Amniotic stem cell (primary cell): ENCODE measurements at places on chromosomes 5 and 9.
A peak's percentile ranks its signal among the peaks of the same experiment; 100 is the strongest.

DNA sequence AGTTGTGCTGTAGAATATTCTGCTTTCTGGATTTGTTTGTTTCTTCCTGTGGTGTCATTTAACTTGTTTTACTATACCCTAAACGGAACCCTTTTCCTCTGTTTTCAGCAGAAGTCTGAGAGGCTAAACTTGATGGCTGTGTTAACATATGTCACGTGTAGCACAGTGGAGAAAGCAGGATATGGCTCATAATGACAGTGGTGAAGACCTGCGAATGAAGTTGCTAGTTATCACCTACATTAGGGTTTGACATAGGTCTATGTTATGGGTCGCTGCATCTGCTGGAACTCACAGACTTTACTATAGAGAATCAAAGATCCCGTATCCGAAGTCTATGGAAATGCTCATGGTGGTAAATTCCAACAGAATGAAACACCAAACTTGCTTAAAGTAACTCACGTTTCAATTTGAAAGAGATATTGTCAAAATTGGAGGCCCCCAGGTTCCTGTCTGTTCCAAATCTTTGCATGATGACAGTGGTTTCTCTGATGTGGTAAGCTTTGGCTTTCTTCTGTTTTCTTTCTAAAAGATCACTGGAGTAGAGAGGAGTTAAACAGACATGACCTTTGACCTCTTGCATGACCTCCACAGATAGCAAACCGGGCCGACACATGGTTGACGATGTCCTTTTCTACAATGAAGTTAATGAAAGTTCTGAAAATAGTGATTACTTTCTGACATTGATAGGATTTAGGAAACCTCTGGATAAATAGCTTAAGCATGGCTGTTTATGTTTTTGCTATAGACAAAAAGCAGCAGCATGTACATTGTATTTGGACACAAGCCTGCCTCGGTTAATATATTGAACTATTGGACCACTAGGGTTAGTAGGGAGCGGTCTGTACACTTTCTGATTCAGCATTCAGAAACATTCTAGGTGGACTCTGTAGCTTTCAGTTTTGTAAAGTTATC, 3.1 kb upstream of the CATSPER3 start:
- no peak for DNase-seq

GRCh38 chr5:119435436-119436132, 16.7 kb upstream of the HSD17B4 start:
- DNase-seq: no peak

- no peak for DNase-seq
Observed at GRCh38 chr9:72065076-72065475, 4.7 kb upstream of the C9orf57 start.

DNA sequence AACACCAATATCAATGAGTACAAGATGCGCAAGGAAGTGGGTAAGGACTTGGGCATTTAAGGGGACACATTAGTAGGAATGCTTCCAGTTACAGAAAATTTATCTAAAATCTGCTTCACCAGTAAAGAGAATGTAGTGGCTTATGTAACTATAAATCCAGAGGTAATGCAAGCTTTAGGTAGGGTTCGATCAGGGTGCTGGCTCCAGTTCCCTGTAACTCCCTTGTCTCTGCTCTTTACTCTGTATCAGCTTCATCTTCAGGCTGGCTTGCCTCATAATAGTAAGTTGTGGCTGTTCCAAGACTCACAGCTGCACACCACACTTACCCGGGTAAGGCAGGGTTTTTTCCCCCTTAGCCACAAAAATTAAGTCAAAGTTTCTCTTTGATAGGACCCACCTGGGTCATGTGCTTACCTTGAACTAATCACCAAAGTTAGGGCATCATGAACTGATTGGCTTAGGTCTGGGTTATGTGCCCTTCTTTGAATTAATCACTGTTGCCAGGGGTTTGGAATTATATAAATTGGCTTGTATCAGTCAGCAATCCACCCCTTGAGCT, 35.5 kb downstream of the ARHGEF37 start:
- DNase-seq: no peak

- DNase-seq: no peak
Observed at GRCh38 chr9:102972780-102973179, 22.4 kb upstream of the CYLC2 start.

GRCh38 chr5:11384441-11385250, 519.6 kb downstream of the CTNND2 start:
- DNase-seq: no peak

DNA sequence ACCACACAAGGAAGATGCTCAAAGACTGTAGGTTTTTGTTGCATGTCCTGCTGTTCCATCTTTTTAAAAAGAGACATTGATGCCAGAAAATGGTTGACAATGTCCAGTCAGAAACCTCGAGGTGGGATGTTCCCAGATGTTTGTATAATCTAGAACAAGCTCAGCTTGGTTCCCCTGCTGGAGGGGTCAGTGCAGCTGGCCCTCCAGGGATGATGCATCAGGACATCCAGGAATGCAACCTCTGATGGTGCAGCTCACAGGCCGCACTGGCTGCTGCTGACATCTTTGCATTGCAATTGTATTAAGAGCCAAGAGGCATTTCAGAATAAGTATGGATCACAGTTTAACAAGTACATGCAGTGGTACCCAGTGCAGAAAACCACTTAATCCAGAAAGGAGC, 122.4 kb downstream of the MED10 start:
- DNase-seq: no peak

DNA sequence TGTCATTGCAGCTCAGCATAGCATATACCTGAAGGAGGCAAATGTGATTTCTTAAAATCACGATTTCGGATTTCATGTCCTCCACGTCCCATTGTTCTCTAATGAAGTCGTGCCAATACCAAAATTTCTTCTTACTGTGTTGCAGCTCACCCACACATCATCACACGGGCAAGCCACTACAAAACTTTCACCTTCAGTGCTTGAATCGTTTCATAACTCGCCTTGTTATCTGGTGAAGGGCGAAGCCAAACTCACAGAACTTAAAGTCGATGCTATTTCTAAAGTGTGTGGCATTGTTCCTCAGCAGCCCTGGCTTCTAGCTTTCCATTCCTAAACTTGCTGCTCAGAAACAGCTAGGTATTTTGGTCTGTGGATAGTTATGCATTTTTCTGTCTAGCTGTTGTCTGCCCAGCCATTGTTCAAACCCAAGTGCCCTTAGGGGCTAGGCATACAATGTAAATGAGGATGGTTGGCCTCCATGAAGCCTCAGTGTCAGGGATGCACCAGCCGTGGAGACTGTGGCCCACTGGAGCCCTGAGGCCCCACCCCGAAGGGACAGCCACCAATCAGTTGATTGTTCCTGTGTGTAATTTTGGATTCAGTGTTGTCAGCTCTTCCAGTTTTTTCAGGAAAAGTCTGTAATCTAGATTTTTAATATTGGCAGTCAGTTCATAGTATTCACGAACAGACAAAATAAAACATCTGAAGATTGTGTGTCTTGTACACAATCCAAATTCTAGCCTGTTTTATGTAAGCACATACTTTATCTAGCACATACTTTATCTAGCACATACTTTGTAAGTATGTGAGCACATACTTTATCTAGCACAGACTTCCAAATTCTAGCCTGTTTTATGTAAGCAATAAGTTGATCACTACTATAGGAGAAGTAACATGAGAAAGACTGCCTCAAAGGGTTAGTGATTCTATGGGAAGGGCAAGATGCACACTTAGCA, 112.8 kb downstream of the DAPK1 start:
- DNase-seq: no peak

DNA sequence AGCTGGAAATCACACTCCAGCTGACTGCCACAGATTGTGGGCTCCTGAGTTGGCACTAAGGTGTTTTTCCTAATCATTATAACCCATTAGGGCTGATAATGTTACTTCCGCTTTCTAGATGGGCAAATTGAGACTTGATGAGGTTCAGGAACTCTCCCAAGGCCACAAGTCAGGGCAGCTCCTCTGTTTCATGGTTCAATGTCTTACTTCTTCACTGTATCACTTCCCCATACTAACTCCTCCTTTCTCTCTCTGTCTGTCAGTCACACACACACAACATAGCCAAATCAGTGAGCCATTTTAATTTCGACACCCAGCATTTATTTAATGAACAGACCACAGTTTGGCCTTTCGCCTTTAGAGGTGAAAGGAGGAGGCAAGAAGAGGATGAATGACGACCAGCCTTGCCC, 17.8 kb upstream of the TRAF1 start:
- no peak for DNase-seq

GRCh38 chr5:22560147-22560546, 293.0 kb downstream of the CDH12 start:
- peak; percentile 82 for DNase-seq

GRCh38 chr9:126532951-126533925, 80.5 kb upstream of the LMX1B start:
- DNase-seq: no peak

DNA sequence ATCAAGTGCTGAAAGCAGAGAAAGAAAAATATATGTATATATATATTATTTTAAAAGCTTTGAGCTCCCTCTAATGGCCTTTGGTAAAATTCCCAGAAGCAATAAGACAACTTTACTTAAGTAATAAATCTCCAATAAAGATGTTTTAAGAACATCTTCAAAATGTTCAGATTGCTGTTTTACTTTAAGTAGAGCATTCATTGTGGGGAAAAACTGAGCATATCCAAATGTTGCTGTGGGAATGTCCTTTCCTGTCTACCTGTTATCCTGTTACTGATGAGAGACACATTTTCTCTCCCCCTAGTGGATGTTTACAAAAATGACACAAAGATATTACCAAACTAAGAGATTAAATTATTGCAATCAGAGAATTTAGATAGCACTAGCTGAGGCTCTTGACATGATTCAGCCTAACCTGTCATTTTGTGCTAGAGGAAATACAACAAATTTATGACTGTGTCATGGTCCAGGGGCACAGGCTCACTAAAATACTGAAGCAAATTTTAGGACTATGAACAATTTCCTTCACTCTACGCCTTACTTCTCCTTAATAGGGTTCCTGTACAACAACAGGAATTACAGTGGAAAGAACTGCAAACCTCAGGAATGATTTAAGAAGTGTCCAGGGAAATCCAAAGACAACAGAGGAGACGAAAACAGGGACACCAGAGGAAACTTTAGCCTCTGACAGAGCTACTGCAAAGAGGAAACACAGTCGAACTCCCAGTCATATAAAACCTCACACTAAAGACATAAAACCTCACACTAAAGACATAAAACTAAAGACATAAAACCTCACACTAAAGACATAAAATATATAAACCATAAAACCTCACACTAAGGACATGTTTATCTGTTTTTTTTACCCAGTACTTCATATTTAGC, 24.3 kb upstream of the PRRC1 start:
- DNase-seq: peak; percentile 27
